Mammary microvascular endothelial cell (primary cell): ENCODE measurements at places on chromosomes 6 and 20. TPM values are rescaled to one million over a fixed set of nuclear protein-coding genes. Genes with fewer than 3 reads are reported as not detected.

The GSTA3 gene
- total RNA-seq, result not detected in 2 replicates

The KCNB1 gene
- not detected in 2 replicates for total RNA-seq

The PCK1 gene
- not detected in 2 replicates for total RNA-seq

The PBOV1 gene
- total RNA-seq, result not detected in 2 replicates

The SEL1L2 gene
- total RNA-seq, result not detected in 2 replicates

The SLC9A8 gene
- total RNA-seq, result 4.8 and 6.3 TPM in 2 replicates

The HTR1E gene
- total RNA-seq, result not detected in 2 replicates

The FAXC gene
- total RNA-seq, result 0.20 and 2.5 TPM in 2 replicates

The ISM1 gene
- 3.6 and 4.3 TPM in 2 replicates for total RNA-seq

The BCL2L1 gene
- total RNA-seq, result 213 and 225 TPM in 2 replicates

The ME1 gene
- 14.6 and 15.5 TPM in 2 replicates for total RNA-seq

The C6orf58 gene
- total RNA-seq, result not detected in 2 replicates

The ULBP1 gene
- 0.87 and 0.94 TPM in 2 replicates for total RNA-seq

The PLCB4 gene
- total RNA-seq, result 0.13 and 0.25 TPM in 2 replicates

The KIF25 gene
- not detected in 2 replicates for total RNA-seq

The TNFRSF6B gene
- 298 and 328 TPM in 2 replicates for total RNA-seq

The RWDD1 gene
- total RNA-seq, result 40.0 and 41.1 TPM in 2 replicates

The C6orf120 gene
- 37.9 and 38.9 TPM in 2 replicates for total RNA-seq

The MEA1 gene
- total RNA-seq, result 83.0 and 84.1 TPM in 2 replicates

The PSMF1 gene
- 113 and 125 TPM in 2 replicates for total RNA-seq

The SLC17A1 gene
- not detected in 2 replicates for total RNA-seq

The OPN5 gene
- total RNA-seq, result not detected in 2 replicates

The CFAP61 gene
- not detected in 2 replicates for total RNA-seq

The TULP1 gene
- total RNA-seq, result not detected in 2 replicates

The TCP11 gene
- not detected in 2 replicates for total RNA-seq

The ESR1 gene
- not detected in 2 replicates for total RNA-seq

The TCFL5 gene
- total RNA-seq, result 4.3 and 6.3 TPM in 2 replicates

The TNNC2 gene
- total RNA-seq, result not detected in 2 replicates

The RSPO4 gene
- not detected in 2 replicates for total RNA-seq

The PREX1 gene
- 65.6 and 66.8 TPM in 2 replicates for total RNA-seq

The SNRPB gene
- 745 and 757 TPM in 2 replicates for total RNA-seq

The PRPH2 gene
- total RNA-seq, result 0.49 and 0.53 TPM in 2 replicates

The PKIG gene
- 174 and 179 TPM in 2 replicates for total RNA-seq

The FAM184A gene
- total RNA-seq, result under 0.01 and 0.54 TPM in 2 replicates

The DEF6 gene
- total RNA-seq, result 0.44 and 1.5 TPM in 2 replicates

The FAM83D gene
- total RNA-seq, result 51.6 and 57.4 TPM in 2 replicates

The MPIG6B gene
- total RNA-seq, result not detected in 2 replicates

The MCHR2 gene
- total RNA-seq, result not detected in 2 replicates

The MUC21 gene
- total RNA-seq, result not detected in 2 replicates

The NOP56 gene
- 125 and 140 TPM in 2 replicates for total RNA-seq

The SDC4 gene
- 46.2 and 47.0 TPM in 2 replicates for total RNA-seq

The SLCO4A1 gene
- total RNA-seq, result 9.5 and 10.4 TPM in 2 replicates

The MDC1 gene
- total RNA-seq, result 12.4 and 12.5 TPM in 2 replicates

The CTSA gene
- 129 and 130 TPM in 2 replicates for total RNA-seq

The CLVS2 gene
- not detected in 2 replicates for total RNA-seq

The COL11A2 gene
- 0.07 and 0.15 TPM in 2 replicates for total RNA-seq

The GSTA2 gene
- not detected in 2 replicates for total RNA-seq

The BTNL2 gene
- total RNA-seq, result not detected in 2 replicates

The GSTA4 gene
- total RNA-seq, result 21.2 and 23.8 TPM in 2 replicates

The KCTD20 gene
- total RNA-seq, result 68.0 and 74.6 TPM in 2 replicates

The PRR18 gene
- not detected in 2 replicates for total RNA-seq

The SNX3 gene
- 203 and 211 TPM in 2 replicates for total RNA-seq

The LY6G6F gene
- not detected in 2 replicates for total RNA-seq
